Breast epithelium (tissue), 4 donors: ENCODE measurements at places on chromosomes 11 and 22. TPM values are rescaled to one million over a fixed set of nuclear protein-coding genes. Genes with fewer than 3 reads are reported as not detected.

YPEL1 gene
- total RNA-seq = 7.8 TPM

GRCh38 chr22:24695060-24695459 is 79.5 kb downstream of the PIWIL3 start:
- H3K4me3 ChIP-seq = no peak overlapping the region
- no peaks in the 10 kb centered on the region for H3K27me3 ChIP-seq
- no peak for DNase-seq
- H3K4me1 ChIP-seq = no peaks in the 10 kb centered on the region
- H3K27ac ChIP-seq = no peak overlapping the region

- H3K4me1 ChIP-seq = no peaks in the 10 kb centered on the region
- no peak overlapping the region for H3K4me3 ChIP-seq
- H3K27ac ChIP-seq = no peak overlapping the region
These were observed 3.6 kb upstream of the OR51L1 start for GRCh38 chr11:4991060-4991459.

DNA sequence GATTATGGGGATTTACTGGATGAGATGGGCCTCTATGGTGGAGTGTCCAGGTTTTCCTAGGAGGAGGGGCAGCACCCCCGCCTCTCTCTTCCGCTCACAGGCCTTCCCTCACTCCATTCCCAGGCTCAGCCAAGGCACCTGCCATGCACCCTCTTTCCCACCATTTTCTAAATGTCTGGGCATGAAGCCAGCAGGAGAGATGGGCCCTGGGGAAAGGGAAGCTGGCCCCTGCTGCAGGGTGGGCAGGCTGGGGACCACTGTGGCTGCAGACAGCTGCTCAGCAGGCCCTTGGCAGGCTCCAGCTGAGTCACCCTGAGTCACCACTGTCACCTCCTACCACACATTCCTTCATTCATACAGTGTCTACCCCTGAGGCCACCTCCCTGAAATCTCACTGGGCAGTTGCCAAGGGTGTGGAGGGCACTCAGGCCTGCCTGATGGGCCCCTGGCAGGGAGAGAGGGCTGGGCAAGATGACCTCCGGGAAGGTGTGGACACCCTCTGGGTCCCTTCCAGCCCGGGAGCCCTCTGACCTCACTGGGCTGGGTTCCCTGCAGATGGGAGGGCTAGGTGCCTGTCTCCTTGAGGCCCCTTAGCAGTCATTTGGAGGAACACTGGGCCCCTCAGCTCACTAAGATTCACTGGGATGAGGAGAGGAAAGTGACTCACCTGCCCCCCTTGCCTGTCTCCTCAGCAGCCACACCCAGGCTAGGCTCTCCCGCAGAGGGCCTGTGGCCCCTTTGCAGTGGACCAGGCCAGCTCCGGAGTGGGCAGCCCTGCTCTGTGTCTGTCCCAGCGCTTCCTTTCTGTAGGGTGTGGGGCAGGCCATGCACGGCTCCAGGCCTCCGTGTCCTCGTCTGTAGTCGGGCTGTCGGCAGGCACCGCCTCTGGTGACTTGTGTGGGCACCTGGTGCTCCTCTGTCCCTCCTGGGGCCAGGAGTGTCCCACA is 7.8 kb downstream of the MYEOV start:
- no peaks in the 10 kb centered on the region for H3K36me3 ChIP-seq
- no peaks in the 10 kb centered on the region for H3K27me3 ChIP-seq
- peak overlapping the region; percentile 17 for H3K27ac ChIP-seq
- peak; percentile 79 for DNase-seq

LMO2 gene
- 19.5 TPM for total RNA-seq

- no peaks in the 10 kb centered on the region for H3K27me3 ChIP-seq
- H3K36me3 ChIP-seq = no peaks in the 10 kb centered on the region
- no peak overlapping the region for H3K4me3 ChIP-seq
- no peak overlapping the region for H3K27ac ChIP-seq
These were observed 9.0 kb upstream of the NUCB2 start for GRCh38 chr11:17267576-17267975.

GRCh38 chr11:130025371-130025770 is 22.7 kb upstream of the PRDM10 start:
- H3K27me3 ChIP-seq = no peaks in the 10 kb centered on the region
- no peak overlapping the region for H3K27ac ChIP-seq
- H3K4me3 ChIP-seq = no peak overlapping the region
- H3K36me3 ChIP-seq = no peaks in the 10 kb centered on the region

GRCh38 chr11:47889714-47890441 is 41.7 kb upstream of the NUP160 start:
- no peaks in the 10 kb centered on the region for H3K27me3 ChIP-seq
- H3K4me3 ChIP-seq = no peak overlapping the region
- peaks cover 4% of the 10 kb centered on the region for H3K4me1 ChIP-seq

DNA sequence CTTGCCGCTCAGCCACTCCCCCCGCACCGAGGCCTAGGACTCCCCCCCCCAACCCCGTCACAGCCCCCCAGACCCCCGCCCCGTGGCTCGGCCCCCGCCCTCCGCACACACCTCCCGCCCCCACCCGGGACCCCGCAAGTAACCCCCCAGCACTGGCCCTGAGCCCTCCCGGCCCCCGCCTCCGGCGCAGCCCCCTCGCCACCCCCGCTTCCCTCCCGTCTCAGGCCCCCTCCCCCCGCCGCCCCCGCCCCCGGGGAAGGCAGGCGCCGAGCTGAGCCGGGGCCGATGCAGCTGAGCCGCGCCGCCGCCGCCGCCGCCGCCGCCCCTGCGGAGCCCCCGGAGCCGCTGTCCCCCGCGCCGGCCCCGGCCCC is 1.5 kb downstream of the SHANK3 start:
- H3K4me3 ChIP-seq = peak overlapping the region; percentile 42
- no peak for DNase-seq
- H3K27ac ChIP-seq = no peak overlapping the region

- DNase-seq = no peak
- no peaks in the 10 kb centered on the region for H3K36me3 ChIP-seq
- H3K27me3 ChIP-seq = no peaks in the 10 kb centered on the region
- H3K27ac ChIP-seq = no peak overlapping the region
- no peak overlapping the region for H3K4me3 ChIP-seq
These were observed 11.5 kb downstream of the CLMP start for GRCh38 chr11:123183391-123184099.

DNA sequence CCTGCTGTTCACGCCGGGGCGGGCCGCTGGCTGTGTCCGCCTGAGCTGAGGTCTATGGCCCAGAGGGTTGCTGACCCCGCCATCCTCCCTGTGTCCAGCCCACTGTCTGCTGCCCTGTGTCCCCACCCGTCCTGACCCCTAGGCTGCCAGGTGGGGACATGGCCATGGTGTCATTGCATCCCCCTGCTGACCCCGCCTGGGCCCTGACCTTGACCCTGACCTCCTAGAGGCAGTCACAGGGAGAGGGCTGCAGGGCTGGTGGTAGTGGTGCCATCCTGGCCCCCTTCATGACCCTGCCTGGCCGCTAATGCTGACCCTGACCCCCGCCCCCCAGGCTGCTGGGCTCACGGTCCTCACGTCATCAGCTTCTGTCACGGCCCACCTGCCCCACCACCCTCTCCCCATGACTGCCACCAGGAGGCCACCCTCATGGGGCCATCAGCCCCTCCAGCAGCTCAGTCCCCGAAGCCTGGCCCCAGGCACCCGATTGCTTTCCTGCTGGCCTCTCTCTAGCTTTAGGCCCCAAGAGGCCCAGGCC is 285.9 kb downstream of the BRD1 start:
- H3K4me1 ChIP-seq = no peaks in the 10 kb centered on the region
- no peak for DNase-seq
- no peaks in the 10 kb centered on the region for H3K36me3 ChIP-seq
- no peaks in the 10 kb centered on the region for H3K27me3 ChIP-seq
- H3K4me3 ChIP-seq = no peak overlapping the region

DNA sequence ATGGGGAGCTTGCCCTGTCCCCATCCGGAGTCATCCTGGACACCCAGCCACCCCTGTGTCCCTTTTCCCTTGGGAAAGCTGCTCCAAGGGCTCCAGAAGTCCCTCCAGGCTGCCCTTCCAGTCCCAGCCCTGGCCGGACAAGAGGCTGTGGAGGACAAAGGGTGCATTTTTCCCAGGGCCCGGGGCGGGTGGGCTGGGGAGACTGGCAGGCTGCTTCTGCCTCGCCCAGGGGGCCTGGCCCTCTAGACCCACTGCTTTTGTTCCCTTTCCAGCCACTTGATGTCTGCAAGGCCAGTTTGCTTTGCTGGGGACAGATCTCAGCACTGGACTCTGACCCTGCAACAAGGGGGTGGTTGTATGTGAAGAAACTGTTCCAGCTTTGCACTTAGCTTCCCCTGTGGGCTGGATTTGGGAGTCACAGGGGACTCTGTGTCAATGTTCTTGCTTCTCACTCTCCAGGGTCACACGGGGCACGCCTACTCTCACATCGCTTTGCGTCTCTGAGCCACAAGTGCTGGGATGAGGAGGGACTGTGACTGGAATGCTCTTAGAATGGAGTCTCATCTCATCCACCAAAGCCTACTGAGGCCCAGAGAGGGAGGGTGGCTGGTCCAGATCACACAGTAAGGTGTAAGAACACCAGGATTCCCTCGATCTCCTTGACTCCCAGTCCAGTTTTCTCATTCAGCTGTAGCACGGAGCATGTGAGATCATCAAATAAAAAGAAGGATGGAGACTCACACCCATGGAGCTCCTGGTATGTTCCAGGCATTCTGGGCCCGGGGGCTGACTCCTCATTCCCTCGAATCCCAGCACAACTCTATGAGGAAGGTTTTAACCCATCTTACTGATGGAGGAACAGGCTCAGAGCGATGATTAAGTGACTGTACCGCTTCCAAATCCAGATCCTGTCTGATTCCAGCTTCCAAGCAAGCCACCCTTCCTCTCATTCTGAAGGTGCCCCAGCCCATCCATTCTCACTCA is 59.9 kb downstream of the FBXO7 start:
- no peaks in the 10 kb centered on the region for H3K27me3 ChIP-seq
- H3K4me3 ChIP-seq = no peak overlapping the region
- H3K36me3 ChIP-seq = no peaks in the 10 kb centered on the region
- peak overlapping the region; percentile 93 for H3K27ac ChIP-seq
- DNase-seq = no peak
- peaks cover 10% of the 10 kb centered on the region for H3K4me1 ChIP-seq

- H3K27me3 ChIP-seq = no peaks in the 10 kb centered on the region
- no peak overlapping the region for H3K27ac ChIP-seq
- no peaks in the 10 kb centered on the region for H3K36me3 ChIP-seq
- H3K4me3 ChIP-seq = no peak overlapping the region
- no peaks in the 10 kb centered on the region for H3K4me1 ChIP-seq
- DNase-seq = no peak
These were observed 312.6 kb downstream of the C11orf87 start for GRCh38 chr11:109734566-109734965.

DNA sequence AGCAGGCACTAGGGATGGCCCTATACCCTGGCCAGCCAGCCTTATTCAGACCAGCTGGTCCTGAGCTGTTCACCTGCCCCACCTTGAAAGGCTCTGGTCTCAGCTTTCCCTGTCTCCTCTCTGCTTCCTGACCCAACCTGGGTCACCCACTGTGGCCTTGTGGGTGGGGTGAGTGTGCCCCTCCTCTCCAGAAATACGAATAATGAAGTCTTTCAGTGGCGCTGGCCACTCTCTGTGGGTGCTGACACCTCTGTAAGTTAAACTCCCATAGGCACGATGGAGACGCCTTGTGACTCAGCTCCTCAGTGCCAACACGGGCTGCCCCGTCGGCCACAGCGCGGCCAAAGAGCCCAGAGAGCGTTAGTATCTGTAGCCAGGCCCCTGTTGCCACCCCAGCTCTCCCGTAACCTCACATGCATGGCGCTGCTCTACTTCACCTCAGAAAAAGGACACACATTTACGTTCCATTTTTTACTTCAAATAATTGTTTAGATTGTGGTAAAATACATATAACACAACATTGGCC is 74.6 kb upstream of the SEPTIN5 start:
- H3K27ac ChIP-seq = no peak overlapping the region
- DNase-seq = no peak
- peaks cover 8% of the 10 kb centered on the region for H3K27me3 ChIP-seq

GRCh38 chr11:9681583-9682372 is 17.9 kb downstream of the SWAP70 start:
- DNase-seq = no peak
- H3K4me1 ChIP-seq = peaks cover 7% of the 10 kb centered on the region
- H3K27me3 ChIP-seq = no peaks in the 10 kb centered on the region
- H3K4me3 ChIP-seq = no peak overlapping the region
- H3K27ac ChIP-seq = peak overlapping the region; percentile 31

GRCh38 chr11:84969103-84969502 is 658.0 kb downstream of the DLG2 start:
- no peak overlapping the region for H3K27ac ChIP-seq
- no peak overlapping the region for H3K4me3 ChIP-seq
- H3K4me1 ChIP-seq = no peaks in the 10 kb centered on the region

GRCh38 chr22:17347724-17348123 is 21.5 kb upstream of the CECR2 start:
- H3K27me3 ChIP-seq = no peaks in the 10 kb centered on the region
- no peak overlapping the region for H3K4me3 ChIP-seq
- no peak for DNase-seq
- no peaks in the 10 kb centered on the region for H3K36me3 ChIP-seq

DNA sequence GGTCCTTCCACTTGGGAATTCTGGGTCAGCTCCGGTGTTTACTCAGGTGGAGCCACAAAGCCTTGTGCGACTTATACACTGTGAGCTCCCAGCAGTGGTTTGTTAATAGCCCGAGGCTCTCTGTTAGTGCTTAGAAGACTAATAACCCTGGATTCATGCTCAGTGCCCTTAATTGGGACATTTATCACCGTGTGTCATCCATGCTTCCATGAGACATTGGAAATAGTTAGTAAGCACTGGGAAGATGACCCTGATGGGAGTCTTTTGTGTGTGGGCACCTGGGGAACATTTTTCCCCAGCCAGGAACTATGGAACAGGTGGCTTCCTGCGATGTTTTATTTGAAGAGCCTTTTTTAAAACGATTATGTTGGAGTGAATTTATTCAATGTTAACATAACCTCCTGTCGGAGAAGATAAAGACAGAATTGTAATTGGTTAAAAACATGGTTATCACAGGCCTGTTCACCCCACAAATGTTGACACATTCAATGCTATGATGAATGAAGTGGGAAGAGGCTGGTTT is 188.9 kb downstream of the MYO18B start:
- H3K36me3 ChIP-seq = no peaks in the 10 kb centered on the region
- no peak overlapping the region for H3K27ac ChIP-seq
- peaks cover 17% of the 10 kb centered on the region for H3K27me3 ChIP-seq
- H3K4me3 ChIP-seq = no peak overlapping the region
- DNase-seq = no peak

LINC01488 gene
- total RNA-seq = not detected

DNA sequence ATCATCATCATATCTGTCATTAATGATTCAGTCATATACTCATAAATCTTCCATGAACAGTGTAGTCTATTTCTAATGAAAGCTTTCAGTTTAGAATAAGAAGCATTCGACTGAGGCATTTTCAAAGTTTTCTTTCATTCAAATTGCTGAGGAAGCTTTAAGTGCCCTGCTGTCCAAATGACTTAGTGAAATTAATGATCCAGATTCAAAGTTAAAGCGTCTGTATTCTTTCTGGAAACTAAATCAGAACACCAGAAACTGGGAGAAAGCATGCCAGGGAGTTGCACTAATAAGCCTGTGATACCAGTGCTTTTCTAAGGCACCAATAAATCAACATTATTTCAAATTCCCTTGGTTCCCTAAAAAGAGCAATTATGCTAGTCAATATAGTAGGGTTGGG is 367.8 kb upstream of the ANO5 start:
- no peaks in the 10 kb centered on the region for H3K4me1 ChIP-seq
- DNase-seq = no peak
- no peaks in the 10 kb centered on the region for H3K27me3 ChIP-seq
- no peaks in the 10 kb centered on the region for H3K36me3 ChIP-seq
- H3K27ac ChIP-seq = no peak overlapping the region

GNAZ gene
- 15.7 TPM for total RNA-seq

GRCh38 chr22:49447837-49448236 is 379.8 kb downstream of the BRD1 start:
- H3K27ac ChIP-seq = no peak overlapping the region
- no peak overlapping the region for H3K4me3 ChIP-seq
- H3K4me1 ChIP-seq = no peaks in the 10 kb centered on the region
- H3K36me3 ChIP-seq = no peaks in the 10 kb centered on the region
